Activated T-helper 9 cell treated with anti-CD3 and anti-CD28 coated beads, Interleukin-2, amount 50 U/mL, for 16 hours (primary cell): ENCODE measurements at places on chromosomes 7 and 10.

DNA sequence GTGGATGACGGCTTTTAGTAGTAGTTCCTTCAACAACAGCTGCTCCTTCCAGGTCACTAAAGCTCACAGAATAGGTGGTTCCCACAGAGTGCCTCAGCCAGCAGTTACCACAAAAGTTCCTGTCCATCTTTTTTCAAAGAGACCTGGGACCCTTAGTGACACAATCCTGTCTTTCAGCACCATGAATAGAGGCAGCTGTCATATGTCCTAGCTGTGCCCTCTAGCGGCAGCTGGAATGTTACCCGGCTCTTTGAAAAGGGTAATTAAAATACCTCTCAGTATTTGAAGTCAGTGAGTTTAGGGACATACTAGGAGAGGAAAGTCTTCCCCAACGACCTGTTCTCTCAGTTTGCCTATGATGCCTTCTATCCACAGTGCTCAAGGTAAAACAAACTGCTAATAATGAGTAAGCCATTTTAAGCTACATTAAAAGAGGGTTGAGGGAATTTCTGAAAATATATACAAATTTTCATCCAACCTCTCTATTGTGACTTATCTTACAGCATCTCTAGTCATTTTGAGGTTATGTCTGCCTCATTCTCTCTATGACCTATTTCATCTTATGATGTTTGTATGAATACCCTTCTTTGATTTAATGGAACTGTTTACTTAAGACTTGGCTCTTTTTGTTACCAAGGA lies 290.8 kb downstream of the NXPH1 start:
- DNase-seq, result no peak

DNA sequence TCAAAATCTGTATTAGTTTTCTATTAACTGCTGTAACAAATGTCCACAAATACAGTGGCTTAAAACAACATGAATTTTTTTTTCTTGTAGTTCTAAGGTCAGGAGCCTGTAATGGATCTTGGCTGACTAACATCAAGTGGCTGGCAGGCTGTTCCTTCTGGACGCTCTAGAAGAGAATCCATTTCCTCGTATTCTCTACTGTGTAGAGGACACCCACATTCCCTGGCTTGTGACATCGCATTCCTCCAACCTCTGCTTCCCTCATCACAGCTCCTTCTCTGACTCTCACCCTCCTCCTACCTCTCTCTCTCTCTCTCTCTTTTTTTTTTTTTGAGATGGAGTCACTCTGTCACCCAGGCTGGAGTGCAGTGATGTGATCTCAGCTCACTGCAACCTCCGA lies 4.8 kb upstream of the CALHM1 start:
- DNase-seq, result no peak

DNA sequence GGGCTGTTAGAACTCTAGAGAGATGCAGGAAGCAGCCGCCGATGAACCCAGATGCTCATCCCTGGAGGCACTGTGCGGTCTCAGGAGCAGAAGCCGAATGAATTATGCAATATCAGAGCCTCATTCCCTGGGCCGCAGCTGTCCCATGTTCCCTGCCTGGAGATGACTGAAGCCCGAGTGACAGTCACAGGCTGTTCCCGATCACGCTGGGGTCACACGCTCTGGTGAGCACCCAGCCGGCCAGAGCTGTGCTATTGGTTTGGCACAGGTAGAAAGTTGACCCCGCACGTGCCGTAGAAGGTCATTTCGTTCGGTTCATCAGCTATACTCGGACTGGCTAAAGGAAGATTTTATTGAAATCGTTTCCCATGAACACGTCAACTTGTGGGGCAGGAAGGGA lies 140.5 kb upstream of the SH2B2 start:
- DNase-seq, result no peak

GRCh38 chr10:124949543-124949942 lies 7.6 kb downstream of the ZRANB1 start:
- no peak for DNase-seq

GRCh38 chr10:391305-391704 lies 256.1 kb downstream of the ZMYND11 start:
- DNase-seq, result no peak

- no peak for DNase-seq
Measured at GRCh38 chr10:47350671-47351640, 2.8 kb downstream of the RBP3 start.

DNA sequence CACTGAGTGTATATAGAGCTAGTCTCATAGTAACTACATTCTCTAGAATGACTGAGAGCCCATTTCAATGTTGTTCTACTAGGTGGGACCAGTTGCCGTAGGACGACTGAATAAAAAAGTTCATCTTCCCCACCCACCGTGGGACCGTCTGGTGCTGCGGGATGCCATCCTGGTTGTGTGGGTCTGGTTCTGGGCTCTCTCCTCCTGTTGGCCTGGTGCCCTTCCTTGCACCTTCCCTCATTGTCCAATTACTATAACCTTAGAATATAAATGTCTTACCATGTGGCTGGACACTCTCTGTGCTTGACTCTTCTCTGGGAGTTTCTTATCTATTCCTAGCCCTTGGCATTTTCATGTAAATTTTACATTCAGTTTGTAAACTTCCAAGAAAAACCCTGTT lies 344.4 kb downstream of the TCERG1L start:
- no peak for DNase-seq

DNA sequence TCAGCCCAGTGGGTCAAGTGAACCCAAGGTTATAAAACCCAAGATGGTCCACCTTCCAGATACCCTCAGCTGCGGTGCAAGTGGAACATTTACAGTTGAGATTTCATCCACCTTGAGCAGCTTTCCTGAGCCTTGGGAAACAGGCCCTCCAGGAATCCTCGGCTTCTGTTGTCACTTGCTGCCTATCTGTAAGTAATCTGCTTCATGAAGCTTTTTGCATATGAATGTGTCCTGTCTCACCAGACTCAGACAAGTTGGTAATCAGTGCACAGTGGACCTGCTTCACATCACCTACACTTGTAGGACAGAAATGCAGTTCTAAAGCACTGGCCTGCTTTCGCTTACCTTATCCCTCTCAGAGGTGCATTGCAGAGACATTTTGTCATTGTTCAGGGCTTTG lies 80.3 kb downstream of the FAM185A start:
- DNase-seq, result no peak

DNA sequence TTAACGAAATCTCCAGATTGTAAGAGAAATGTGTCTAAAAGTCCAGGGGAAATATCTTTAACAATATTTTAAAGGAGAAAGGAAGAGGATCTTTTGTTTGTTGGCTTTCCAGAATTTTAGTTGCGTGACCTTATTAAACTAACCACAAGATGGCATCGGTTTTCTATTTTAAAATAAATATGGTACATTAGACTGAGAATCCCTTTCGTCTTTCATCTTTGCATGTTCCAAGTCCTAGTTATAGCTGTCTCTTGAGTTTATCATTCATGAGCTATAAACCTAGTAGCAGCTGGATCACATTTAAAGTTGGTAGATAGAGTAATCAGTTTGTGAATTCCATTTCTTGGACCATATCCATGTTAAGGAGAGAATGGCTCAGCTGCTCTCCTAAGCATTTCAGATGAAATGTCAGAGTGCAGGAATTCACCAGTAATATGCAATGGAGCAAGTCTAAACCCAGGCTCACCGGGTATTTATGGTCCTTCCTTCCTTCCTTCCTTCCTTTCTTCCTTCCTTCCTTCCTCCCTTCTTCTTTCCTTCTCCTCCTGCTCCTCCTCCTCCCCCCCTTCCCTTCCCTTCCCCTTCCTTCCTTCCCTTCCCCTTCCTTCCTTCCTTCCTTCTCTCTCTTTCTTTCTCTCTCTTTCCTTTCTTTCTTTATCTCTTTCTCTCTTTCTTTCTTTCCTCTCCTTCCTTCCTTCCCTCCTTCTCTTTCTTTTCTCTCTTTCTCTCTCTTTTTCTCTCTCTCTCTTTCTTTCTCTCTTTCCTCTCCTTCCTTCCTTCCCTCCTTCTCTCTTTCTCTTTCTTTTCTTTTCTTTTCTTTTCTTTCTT lies 57.8 kb upstream of the RAB18 start:
- DNase-seq, result no peak

DNA sequence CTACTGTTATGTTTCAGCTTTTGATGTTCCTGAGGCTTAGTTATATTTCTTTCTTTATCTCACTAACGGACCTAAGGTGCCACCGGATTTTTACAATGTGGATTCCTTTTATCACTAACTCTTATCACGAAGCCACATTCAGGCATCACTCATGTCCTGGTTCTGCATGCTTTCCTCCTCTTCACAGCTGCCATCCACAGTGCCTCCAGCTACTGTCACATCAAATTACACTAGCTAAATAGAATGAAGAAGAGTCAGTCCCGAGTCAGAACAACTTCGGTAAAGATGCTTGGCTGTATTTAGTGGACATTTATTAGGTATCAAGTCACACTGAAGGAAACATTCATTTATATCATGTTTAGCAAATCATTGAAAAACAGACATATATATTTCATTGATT lies 153.2 kb downstream of the NEBL start:
- no peak for DNase-seq

GRCh38 chr10:98326621-98327027 lies 58.6 kb upstream of the LOXL4 start:
- no peak for DNase-seq

- no peak for DNase-seq
Measured at GRCh38 chr10:35633006-35633980, 8.8 kb downstream of the FZD8 start.

GRCh38 chr7:28661826-28662595 lies 249.7 kb downstream of the CREB5 start:
- no peak for DNase-seq

DNA sequence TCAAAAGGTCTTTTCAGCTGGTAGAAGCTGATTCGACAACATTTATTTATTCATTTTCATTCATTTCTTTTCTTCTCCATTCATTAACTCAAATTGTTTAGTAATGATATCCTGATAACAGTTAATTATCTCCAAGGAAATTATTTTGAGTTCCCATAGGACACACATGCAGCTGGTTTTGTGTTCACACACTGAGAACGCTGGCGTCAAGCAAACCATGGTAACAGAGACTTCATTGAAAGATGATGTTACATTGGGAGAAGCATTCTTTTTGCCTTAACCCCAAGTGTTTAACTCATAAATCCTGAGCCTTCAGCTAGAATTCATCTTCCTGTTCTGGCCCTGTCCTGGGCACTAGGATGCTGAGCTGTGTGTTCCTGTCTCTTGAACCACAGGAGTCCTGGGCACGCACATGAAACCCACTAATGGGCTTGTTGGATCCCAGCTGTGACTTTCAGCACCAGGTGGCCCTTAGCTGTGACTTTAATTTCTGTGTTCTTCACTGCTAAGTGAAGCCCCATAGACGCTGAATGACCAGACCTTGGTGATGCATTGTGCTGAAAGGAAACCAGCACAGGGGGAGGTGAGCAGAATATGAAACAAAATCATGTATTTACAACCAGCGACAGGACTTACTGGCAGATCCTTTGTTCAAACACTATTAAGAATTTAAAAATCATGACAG lies 121.5 kb upstream of the PRSS58 start:
- DNase-seq, result no peak

DNA sequence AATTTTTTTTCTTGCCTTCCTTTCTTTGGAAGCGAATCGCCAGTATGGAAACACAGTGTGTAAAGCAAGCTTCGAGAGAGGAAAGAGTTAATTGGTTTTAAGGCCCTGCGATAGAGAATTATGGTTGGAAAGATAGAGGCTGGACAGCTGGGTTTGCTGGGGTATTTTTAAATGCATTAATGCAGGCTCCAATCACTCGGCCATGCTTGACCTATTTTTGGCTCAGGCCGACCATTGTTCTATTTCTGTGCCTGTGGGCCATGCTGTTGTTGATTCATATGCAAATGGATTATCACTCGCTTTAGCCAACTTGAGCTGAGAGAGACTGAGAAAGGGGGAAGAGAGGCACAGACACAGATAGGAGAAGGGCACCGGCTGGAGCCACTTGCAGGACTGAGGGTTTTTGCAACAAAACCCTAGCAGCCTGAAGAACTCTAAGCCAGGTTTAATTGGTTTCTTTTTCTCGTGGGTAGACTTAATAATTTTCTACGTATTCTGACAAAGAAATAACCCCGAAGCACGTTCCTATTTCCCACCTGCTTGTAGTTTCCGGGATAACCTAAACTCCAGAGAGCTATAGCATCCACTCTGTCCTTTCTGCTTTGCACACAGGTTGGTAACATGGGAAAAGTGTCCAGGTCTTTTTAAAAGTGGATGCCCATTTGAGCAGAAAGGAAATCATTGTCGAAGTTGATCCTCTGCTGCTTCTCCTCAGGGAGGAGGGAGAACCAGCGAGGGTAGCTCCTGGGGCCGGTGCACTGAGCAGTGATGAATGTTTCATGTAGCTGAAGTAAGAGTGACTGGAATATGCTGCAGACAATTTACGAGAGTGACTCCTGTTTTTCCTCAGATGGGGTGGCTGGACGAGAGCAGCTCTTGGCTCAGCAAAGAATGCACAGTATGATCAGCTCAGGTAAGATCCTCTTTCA lies at the start of gene HDAC9:
TSS of gene HDAC9 (plus strand) at position 338 of the 929 bp plus-strand sequence. CDS start at position 892, 554 bp downstream.
- DNase-seq, result no peak

DNA sequence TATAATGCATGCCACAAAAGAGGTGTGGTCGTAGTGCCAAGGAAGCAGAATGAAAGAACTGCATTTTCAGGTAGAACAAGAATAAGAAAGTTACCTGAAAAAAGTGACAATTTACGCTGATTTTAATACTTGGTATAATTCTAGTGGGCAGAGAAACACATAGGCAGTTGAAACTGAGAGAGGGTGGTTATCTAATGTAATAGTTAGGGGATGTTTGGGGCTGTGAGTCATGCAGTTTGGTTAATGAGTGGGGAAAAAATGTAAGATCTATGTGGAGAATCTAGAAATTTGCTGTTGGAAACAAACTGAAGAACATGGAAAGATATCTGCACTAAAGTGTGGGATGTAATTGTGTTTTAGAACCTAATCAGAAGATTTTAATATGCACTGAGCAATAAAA lies 33.7 kb downstream of the ZNF37A start:
- no peak for DNase-seq

- DNase-seq, result no peak
Measured at GRCh38 chr7:89283302-89283701, 487.8 kb upstream of the TEX47 start.

- DNase-seq, result no peak
Measured at GRCh38 chr10:46536171-46536570, 20.3 kb downstream of the GPRIN2 start.

DNA sequence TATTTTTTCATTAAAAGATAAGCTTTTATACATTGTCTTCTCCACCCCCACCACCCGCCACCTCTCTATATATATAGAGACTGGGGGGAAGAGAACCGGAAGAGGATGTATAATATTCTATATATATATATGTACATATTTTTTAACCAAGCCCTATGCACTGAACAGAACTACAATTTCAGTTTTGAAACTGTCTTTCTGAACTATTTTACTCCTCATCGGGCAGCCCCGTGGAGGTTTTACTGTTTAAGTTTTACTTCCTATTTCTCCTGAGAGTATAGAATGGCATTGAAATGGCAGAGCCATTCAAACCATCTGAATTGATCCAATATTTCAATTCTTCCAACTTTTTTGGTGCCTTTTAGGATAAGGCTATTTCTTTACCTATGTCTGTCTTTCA lies 1047.1 kb downstream of the NRG3 start:
- no peak for DNase-seq

GRCh38 chr10:29610876-29611647 lies 23.7 kb downstream of the SVIL start:
- no peak for DNase-seq

- no peak for DNase-seq
Measured at GRCh38 chr10:97013568-97013967, 172.2 kb downstream of the SLIT1 start.
